ENCODE measurements at places on chromosomes 7 and 10. TPM values are rescaled to one million over a fixed set of nuclear protein-coding genes. Genes with fewer than 3 reads are reported as not detected.

Gene H2BK1
- not detected for total RNA-seq

Gene BAMBI
- 42.2 TPM for total RNA-seq

Gene FAM25A
- total RNA-seq = not detected

Gene SMARCD3
- 4.1 TPM for total RNA-seq

Gene POLL
- 25.7 TPM for total RNA-seq

Gene C10orf71
- not detected for total RNA-seq

Gene SFRP4
- total RNA-seq = not detected

Gene NPC1L1
- 46.0 TPM for total RNA-seq

Gene CYP26A1
- total RNA-seq = 2.1 TPM

Gene PRPS1L1
- not detected for total RNA-seq

Gene KIF5B
- 108 TPM for total RNA-seq

Gene TAS2R3
- 3.8 TPM for total RNA-seq

Gene THAP5
- 18.3 TPM for total RNA-seq

Gene PON1
- total RNA-seq = not detected

Gene ZFAND4
- 7.5 TPM for total RNA-seq

Gene OR2A1
- total RNA-seq = not detected

Gene AKR1D1
- not detected for total RNA-seq

Gene GPR146
- 0.66 TPM for total RNA-seq

Gene TLX1
- not detected for total RNA-seq

Gene LIPM
- not detected for total RNA-seq

Gene ITPRID1
- total RNA-seq = 0.95 TPM

Gene NUTM2E
- not detected for total RNA-seq

Gene ENTPD7
- 6.3 TPM for total RNA-seq

Gene ACBD7
- total RNA-seq = 8.2 TPM

Gene MOGAT3
- total RNA-seq = not detected

Gene MCM10
- 42.0 TPM for total RNA-seq

Gene IKZF1
- 0.28 TPM for total RNA-seq

Gene MYO3A
- total RNA-seq = 0.14 TPM

Gene CYP2E1
- total RNA-seq = 1.7 TPM

Gene NPY4R2
- total RNA-seq = not detected

Gene SSBP1
- total RNA-seq = 164 TPM

Gene HOXA10
- total RNA-seq = 11.8 TPM

Gene GRIFIN
- total RNA-seq = not detected

Gene PTPRN2
- 1.9 TPM for total RNA-seq

Gene ASB4
- 0.47 TPM for total RNA-seq

Gene MSS51
- total RNA-seq = 2.9 TPM
